ENCODE measurements at places on chromosomes 4 and X.
A peak's percentile ranks its signal among the peaks of the same experiment; 100 is the strongest.

- no peak for DNase-seq
These were observed 332.5 kb downstream of the C4orf33 start for GRCh38 chr4:129428454-129428853.

GRCh38 chr4:157220371-157220881 lies at the start of gene GRIA2:
GRIA2 (plus strand) TSS chr4:157220728; CDS start chr4:157221043, 315 bp downstream.
- peak; percentile 96 for DNase-seq

DNA sequence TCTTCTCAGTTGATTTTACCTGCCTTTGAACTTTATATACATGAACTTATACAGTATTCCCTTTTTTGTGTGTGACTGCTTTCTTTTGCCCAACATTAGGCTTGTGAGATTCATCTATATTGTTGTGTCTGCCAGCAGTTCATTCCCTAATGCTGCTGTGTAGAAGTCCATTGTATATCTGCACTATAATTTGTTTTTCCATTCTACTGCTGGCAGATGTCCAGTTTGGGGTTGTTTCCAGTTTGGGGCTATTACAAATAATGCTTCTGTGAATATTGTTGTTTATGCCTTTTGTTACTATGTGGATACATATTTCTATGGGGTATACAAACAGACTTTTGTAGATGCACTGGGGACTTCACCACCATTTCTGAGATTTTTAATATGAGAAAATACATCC lies 268.4 kb downstream of the DCTD start:
- DNase-seq, result no peak

- DNase-seq, result no peak
These were observed 488 bp downstream of the GPRIN3 start for GRCh38 chr4:89307178-89307445.

GRCh38 chr4:84582988-84583875 lies at the start of gene CDS1:
CDS1 (plus strand) TSS chr4:84583127; CDS start chr4:84583402, 275 bp downstream.
- peak; percentile 21 for DNase-seq

DNA sequence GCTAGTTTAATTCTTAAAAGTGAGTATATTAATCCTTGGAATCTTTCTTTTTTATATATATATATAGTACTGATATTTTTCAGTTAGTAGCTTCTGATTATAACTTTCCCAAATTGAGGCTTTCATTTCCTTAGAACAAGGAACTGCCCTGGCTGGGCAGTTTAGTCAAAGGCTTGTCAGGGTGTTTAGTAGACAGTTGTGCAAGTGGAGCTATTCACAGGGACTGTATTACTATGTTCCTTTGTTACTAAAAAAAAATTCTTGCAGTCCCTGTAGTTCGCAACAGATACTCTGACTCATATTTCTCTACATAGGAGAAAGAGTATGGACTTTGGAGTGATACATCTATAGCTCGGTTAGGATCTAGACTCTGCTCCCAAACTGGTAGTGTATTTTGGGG lies 20.8 kb downstream of the USO1 start:
- no peak for DNase-seq

GRCh38 chrX:49176421-49177326 lies 5.0 kb downstream of the PLP2 start:
- DNase-seq, result no peak

DNA sequence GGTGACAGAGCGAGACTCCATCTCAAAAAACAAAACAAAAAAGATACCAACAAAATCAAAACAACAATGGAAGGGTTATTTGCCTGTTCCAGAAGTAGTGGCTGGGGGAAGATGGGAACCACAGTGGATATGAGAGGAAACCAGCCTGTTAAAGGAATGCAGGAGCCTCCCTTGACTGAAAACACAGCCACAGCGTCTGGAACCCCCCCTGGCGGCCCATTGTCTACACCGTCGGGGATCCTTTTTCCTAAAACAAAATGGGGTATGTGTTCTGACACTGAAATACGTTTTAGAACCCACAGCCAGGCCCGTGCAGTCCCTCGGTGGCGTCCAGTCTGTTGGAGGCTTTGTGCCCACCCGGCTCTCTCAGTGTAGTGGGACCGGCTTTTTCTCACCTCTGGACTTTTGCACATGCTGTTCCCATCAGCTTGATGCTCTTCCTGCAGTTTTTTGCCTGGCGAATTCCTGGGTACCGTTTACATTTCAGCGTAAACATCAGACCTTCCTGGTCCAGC lies 19.6 kb downstream of the PIGG start:
- DNase-seq, result no peak

GRCh38 chr4:42710329-42710728 lies 53.4 kb upstream of the ATP8A1 start:
- no peak for DNase-seq

DNA sequence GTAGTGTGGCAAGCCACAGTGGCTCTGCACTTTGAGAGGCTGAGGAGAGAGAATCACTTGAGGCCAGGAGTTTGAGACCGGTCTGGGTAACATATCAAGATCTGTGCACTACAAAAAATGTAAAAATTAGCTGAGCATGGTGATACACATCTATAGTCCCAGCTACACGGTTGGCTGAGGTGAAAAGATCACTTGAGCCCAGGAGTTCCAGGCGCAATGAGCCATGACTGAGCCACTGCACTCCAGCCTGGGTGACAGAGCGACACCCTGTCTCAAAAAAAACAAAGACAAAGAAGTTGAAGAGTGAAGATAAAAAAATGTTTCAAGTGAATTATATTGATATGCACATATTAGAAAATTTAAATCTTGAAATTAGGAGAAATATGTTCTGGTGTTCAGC lies 46.3 kb downstream of the SULT1B1 start:
- DNase-seq, result no peak

DNA sequence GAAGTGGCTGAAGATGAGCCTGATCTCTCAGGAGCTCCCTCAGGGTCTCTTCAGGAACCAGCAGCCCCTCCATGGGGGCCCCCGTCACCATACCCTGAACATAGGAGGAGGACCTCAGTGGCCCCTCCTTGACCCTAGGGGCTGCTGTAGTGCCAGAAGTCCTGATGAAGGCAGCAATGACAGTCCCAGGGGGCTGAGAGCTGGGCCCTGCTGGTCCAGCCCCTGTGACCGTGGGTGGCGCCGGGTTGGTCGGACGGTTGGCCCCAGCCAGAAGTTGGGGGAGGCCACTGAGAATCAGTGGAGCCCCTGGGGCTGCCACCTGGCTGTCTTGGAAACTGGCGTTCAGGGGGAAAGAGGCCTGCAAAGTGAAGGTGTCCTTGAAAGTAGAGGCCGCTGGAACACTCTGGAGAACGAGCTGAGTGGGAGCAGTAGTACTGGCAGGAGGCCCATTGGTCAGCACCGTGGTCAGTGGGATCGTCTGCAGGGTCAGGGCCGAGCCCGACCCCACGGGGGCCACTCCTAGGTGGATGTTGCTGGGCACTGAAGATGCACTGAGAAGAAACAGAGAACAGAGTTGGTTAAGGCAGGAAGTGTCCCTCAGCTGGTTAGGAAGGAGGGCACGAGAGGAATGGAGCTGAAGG lies 43.2 kb downstream of the ELF4 start:
- no peak for DNase-seq

DNA sequence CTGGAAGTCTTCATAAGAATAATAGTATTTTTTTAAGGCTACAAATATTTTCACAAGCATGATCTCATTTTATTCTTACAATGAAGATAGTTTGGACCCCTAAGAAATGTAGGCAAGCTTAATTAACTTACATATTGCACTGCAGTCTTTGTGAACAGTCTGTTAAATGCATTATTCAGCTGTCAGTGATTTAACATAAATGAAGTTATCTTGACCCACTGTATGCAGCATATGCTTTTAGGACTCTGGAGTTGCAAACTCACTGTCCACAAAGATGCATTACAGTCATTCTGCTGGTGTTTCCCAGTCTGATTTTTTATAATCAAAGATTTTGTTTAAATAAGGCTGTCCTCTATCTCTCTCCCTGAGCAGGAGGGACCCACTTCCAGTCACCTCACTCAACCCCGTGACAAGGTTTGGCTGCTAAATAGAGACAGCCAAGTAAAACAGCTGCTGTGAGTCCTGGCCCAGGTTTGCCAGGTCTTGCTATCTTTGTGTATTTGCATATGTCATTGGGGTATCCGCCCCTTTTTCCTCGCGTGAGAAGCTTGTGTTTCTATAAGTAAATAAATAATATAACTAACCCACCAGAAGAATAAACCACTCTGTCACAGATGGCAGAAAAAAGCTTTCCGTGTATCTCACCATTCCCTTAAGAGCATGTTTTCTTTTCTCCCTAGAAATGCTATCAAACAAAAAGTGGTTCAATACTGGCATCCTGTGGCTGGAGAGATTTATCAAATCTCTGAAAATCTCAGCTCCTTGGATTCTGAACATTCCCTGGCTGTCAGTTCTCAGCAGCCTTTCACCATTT lies 67.0 kb downstream of the SLC7A11 start:
- DNase-seq, result no peak

DNA sequence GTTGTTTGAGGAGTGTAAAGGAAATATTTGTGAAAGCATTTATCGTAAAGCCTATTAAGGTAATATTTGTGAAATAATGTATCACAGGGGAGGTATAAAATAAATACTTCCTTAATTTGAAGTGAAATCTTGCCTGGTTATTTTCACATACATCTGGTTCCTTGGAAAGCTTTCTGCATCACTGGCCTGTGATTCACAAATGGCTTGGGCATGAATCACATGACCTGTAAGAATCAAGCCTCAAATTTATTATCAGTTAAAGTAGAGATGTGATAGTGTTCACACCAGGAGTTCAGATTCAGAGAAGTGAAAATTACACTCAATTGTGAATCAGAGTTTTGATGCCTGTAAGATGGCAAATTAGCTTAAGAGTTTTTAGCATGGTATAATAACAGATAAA lies 1911.4 kb downstream of the STIM2 start:
- DNase-seq, result no peak

- no peak for DNase-seq
These were observed 208.2 kb downstream of the PARM1 start for GRCh38 chr4:75141162-75141561.

DNA sequence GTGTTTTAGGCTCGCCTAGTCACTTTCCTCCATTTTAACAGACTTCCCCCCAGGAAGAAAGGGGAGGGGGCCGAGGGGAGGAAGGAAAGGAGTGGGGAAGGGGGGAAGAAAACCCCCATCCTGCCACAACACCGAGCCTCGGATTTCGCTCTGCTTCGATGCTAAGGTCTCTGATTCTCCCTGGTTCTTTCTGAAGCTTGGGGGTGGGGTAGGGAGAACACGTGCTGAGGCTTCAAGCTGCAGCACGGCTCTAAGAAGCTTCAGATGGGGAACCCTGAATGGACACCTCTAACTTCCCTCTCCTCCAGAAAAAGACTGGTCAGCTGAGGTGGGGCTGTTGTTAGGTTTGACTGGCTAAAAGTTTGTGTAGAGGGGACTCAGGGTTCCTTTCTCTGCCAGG lies 61.8 kb downstream of the RHOH start:
- no peak for DNase-seq

DNA sequence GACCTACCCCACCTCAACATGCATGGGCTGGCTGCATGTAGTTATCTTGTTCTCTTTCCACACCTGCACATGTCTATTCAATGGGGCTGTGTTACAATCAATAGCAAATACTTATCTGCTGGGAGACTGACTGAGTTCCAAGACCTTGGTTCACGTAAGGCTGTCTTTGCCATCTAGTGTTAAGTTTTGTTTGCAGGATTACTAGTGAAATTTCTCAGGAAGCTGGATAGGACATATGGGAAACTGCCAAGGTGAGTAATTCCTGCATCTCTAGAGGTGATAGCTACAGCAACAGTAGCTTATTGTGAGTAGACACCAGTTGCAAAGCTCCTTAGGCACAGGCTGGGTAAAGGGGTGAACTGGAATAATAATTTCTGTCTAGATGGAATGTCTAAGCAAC lies 177.5 kb downstream of the ENOX2 start:
- DNase-seq, result no peak

DNA sequence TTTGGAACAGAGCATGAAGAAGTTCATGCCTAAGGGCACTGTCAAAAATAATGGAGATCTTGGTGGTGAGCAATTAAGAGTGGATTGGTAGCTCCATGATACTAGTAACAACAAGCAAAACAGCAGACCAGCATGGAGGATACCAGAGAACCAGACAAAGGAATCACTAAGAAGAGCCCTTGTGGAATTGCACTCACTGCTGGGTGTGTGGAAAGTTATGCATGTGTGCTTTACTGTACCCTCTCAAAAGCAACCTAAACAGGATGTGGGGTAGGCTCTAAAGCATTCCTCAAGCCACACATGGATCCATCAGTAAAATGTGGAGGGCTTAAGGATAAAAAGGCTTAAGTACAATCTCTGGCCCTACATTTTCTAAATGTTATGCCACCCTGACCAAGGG lies 69.5 kb downstream of the AR start:
- DNase-seq, result no peak

- no peak for DNase-seq
These were observed 228.5 kb downstream of the PTTG2 start for GRCh38 chr4:38188631-38189101.

DNA sequence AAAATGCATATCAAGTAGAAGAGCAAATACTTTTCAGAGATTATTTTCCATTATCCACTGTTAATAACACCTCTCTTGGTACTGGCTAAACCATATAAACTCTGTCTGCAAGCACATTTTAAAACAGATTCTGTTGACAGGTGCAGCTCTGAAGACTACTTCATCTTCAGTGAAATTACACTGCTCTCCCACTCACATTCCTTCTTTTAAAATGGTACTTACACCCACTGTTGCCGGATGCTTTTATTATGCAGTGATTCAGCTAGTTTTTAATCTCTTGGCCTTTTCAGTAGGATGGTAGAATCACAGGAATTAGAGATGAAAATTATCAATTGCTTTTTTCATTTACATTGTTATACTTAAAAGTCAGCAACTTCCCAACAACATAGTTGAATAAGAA lies 381.6 kb downstream of the GASK1B start:
- DNase-seq, result no peak

- DNase-seq, result no peak
These were observed 240.9 kb downstream of the AR start for GRCh38 chrX:67784712-67785111.

- DNase-seq, result no peak
These were observed 6.2 kb upstream of the MAN2B2 start for GRCh38 chr4:6568689-6569332.

GRCh38 chr4:141022111-141022695 lies 111.1 kb downstream of the RNF150 start:
- DNase-seq, result no peak

All from mesothelial cell of epicardium (in vitro differentiated cells).